ENCODE measurements at places on chromosomes 13 and 19.

DNA sequence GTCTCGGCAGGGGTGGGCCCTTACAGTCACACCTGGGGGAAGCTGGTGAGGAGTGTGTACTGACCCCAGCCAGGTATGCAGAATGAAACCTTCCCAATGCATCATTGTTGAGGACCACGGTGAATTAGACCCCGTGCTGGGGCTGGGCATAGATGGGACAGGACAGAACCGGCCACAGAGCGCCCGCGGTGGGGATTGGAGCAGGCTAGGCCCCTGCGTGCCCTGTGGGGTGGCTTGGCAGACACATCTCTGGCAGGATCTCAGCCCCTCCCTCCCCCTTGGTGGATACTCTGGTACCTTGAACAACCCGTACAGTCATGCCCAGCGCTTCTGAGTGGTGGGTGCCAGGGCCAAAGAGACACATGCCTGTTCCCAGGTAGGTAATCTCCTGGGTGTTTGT lies 200.6 kb downstream of the TEX29 start:
- DNase-seq = no peak

- DNase-seq = no peak
Measured at GRCh38 chr19:57436417-57436816, 1.3 kb downstream of the ZNF749 start.

- DNase-seq = no peak
Measured at GRCh38 chr19:8161135-8161646, 11.8 kb upstream of the FBN3 start.

DNA sequence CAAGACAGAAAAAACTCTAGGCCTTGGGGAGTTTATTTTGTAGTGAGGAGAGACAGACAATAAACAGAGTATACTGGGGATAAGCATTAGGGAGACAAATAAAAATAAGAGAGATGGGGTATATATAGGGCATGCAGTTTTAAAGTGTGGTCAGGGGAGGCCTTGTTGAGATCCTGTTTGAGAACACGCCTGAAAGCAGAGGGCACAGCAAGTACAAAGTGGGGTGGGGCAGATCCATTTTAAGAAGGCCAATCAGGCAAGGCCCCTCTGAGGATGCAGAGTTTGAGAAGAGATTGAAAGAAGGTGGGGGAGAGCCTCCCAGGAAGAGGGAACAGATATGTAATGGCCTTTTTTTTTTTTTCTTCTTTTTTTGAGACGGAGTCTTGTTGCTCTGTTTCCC lies 2.1 kb downstream of the PPP2R1A start:
- DNase-seq = no peak

DNA sequence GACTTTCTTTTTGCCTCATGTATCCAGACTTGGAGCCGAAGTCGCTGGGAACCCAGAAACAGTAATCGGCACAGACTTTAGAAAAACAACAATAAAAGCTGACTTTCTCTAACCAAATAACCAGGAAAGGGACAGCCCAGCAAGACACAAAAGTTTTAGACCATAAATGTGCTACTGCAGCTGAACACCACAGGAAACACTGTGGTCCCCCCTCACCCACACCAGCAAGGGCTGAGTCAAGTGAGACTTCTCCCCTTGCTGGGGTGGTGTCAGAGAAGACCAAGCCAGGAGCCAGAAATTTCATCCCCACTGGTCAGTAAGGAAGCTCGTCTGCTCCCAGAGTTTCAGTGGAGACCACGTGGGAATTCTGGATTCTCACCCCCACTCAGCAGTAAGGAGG lies 70.6 kb downstream of the ESD start:
- no peak for DNase-seq

DNA sequence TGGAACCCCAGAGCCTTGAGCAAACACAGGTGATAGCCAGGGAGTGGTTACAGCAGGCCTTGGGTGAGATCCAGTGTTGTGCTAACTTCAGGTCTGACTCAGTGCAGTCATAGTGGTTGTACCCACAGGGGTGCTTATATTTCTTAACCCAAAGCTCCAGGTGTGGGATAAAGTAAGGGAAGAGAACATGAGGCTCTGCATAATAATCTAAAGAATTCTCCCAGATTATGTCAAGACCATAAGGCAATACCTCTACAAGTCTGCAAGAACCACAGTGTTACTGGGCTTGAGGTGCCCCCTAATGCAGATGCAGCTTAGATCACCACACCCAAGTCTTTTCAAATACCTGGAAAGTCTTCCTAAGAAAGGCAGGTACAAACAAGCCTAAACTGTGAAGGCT lies 485.4 kb downstream of the RFC3 start:
- no peak for DNase-seq

DNA sequence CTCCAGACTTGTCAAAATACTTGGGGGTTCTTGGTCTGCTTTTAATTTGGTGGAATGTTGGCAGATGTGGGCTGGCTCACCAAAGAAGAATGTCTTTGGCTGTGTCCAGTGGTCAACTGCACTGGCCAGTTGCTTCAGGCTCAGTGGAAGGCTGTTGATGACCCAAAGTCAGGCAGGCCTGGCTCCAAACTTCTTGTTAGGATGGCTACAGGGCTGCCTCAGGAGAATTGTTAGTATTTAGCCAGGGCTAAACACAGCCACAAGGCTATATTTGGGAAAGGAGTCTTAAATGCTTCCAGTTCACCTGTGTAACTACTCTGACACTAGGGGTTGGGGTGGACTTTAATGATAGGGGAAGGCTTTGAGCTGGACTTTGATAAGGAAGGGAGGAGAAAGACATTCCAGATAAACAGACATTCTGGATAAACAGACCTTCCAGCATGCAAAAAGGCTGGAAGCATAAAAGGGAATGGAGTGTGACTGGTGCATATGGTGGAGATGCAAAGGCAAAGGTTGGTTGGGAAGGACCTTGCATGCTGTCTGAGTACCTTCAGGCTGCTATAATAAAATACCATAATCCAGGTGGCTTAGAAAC lies 116.8 kb downstream of the FOXO1 start:
- no peak for DNase-seq

DNA sequence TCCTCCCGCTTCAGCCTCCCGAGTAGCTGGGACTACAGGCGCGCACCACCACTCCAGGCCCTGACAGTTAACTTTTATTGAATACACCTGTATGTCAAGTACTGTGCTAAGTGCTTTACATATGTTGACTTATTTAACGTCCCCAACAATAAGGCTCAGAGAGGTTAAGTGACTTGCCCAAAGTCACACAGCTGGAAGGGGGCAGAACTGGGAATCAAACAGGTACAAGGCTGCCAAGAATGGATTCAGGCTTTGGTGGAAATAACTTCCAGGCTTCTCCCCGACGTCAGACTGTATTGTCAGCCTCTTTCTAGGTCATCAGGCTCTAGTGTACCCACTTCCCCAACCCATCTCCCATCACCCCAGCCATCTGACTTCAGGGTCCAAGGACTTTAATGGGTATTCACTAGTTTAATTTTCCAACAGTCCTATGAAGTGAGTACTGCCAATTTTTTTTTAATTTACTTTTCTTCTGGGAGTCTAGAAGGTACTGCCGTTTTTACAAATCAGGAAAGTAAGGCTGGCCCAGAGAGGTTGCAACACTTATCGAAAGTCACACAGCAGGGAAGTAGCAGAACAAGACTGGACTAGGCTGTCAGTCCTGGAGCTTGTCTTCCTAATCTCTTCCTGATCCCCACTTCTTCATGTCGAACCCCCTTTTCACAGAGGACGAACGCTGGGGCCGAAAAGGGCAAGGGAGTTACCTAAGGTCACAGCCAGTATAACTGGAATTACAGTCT lies 4.9 kb upstream of the CKM start:
- no peak for DNase-seq

GRCh38 chr19:30223866-30224688 lies 148.1 kb upstream of the ZNF536 start:
- DNase-seq = no peak

GRCh38 chr13:47291107-47291656 lies 394.3 kb upstream of the HTR2A start:
- no peak for DNase-seq

DNA sequence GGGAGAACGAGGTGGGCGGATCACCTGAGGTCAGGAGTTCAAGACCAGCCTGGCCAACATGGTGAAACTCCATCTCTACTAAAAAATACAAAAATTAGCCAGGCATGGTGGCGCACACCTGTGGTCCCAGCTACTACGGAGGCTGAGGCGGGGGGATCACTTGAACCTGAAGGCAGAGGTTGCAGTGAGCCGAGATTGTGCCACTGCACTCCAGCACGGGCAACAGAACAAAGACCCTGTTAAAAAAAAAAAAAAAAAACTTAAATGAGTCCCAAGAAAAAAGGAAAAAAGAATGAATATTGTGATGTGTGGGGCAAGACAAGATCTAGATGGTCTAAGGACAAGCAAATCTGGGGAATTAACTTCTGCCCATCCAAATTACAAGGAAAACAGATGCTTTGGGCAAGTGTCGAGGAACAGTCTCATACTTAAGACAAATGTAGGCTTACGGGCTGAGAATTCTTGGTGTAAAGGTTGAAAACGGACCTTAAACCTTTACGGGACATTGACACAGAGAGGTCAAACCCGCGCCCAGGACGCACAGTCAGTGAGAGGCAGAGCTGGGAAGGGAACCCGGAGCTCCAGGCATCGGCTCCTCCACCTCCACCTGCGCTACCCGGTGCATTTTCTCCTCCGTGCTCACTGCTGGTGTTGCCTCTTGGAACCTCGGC lies 656 bp upstream of the ZNF324 start:
- DNase-seq = no peak

DNA sequence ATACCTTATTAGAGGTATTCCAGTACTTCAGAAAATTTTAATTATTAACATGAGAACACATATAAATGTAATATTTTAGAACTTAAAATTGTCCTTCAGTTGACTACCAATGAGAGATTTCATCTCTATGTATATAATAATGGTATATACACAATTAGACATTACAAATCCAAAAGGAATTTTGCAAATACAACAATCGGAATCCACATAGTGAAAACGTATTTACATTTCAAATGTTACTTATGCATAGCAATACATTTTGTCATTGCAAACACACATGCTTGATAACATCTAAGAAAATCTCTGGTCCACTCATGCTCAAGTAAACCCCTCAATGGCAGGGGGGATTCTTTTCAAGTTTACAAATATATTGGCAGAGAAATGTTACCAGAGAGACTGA lies 2345.2 kb downstream of the PCDH9 start:
- no peak for DNase-seq

DNA sequence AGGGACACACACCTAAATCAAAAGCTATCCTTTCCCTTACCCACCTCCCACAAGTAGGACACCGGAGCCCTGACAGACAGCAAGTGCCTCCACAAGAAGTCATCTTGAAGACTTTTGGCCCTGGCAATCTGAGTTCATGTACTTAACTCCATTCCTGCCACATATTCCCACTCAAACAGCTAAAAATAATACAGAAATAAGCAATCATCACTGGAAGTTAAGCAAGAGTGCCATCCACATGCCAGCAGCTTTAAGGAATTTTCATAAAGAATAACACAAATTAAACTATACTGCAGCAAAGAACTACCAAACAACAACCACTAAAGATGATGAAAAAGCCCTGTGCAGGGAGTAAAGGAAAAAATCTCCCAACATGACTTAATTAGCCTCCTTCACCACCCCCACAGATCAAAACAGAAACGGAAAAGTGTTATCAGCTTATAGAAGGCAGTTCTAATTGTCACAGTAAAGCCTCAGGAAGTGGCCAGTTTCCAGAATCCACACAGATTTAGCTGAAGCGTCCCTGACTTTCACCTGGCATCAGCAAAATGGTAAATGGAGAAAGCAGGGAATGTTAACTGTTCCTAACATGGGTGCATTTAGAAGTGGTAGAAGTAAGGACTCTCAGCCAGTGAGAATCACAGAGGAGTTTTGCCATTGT lies 343.9 kb downstream of the TBC1D4 start:
- no peak for DNase-seq

DNA sequence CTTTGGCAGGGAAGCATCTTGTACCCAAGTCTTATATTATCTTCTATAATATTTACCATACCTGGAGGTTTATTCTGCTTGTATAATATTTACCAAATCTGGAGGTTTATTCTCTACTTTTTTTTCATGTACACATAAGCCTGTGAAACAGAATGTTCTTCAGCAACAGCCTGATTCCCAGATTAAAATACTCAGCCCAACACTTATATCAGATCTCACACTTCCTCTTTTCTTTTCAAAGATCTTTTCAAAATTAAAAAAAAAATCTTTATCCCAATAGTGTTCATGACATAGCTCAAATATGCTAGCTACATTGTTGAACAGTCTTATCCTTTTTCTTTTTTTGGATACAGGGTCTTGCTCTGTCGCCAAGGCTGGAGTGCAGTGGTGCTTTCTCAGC lies 300.7 kb downstream of the LMO7 start:
- no peak for DNase-seq

DNA sequence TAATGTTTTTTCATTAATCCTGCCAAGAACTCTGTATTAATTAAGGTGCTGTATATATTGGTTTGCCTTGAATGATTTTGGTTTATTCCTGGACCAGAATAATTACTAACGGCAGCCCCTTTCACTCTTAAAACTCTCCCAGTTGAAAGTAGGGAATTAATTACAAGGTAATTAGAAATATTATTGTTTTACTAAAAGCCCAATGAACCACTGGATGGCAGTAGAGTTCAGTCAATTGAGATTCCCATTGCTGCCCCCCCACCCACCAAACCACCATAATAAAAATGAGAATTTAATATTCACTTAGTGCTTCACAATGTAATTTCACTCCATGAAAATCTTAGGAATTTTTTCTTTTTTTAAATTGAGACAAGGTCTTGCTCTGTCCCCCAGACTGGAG lies 13.7 kb downstream of the WBP4 start:
- DNase-seq = no peak

- no peak for DNase-seq
Measured at GRCh38 chr13:113902986-113903775, 39.3 kb upstream of the GAS6 start.

GRCh38 chr19:12974301-12975220 lies 5.2 kb downstream of the DAND5 start:
- no peak for DNase-seq

GRCh38 chr13:66397133-66397532 lies 833.0 kb downstream of the PCDH9 start:
- no peak for DNase-seq

DNA sequence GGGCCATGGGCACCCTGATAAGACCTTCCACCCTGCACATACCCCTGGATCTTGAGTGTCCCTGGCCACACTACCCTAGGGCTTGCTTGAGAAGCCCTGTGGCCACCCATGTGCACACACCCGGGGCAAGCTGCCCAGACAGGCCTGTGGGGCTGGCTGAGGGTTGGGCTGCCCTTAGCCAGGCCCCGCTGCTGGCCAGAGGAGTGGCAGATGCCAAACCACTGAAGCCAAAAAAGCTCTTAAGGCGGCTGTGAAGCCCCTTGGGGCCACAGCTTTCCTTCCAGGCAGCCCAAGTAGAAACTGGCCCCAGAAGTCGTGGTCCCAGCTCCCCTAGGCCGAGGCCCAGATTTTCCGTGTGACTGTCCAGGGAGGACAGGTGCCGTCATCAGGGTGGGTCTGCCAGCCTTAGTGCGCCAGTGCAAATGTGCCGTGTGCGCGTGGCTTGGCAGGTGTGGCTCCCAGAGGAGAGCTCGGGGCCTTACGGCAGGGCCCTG lies 14.8 kb downstream of the CEBPG start:
- DNase-seq = no peak

GRCh38 chr13:25295701-25296100 lies 5.7 kb upstream of the NUP58 start:
- DNase-seq = no peak

GRCh38 chr19:34193876-34194275 lies 21.6 kb downstream of the LSM14A start:
- no peak for DNase-seq

Measured in occipital lobe (tissue), 3 donors.